Calu3 (cell line): ENCODE measurements at places on chromosomes 1 and 21. TPM values are rescaled to one million over a fixed set of nuclear protein-coding genes. Genes with fewer than 3 reads are reported as not detected.

Gene LCE1B
- total RNA-seq, result not detected in 2 replicates

Gene PGLYRP4
- 0.38 TPM in 1 of 2 replicates, not detected in the other for total RNA-seq

Gene PTGS2
- 64.2 and 78.2 TPM in 2 replicates for total RNA-seq

Gene PFKL
- total RNA-seq, result 78.9 and 92.8 TPM in 2 replicates

Gene TBX19
- 3.3 and 3.5 TPM in 2 replicates for total RNA-seq

Gene DRAM2
- total RNA-seq, result 23.2 and 25.4 TPM in 2 replicates

Gene SH2D5
- total RNA-seq, result 2.7 and 3.8 TPM in 2 replicates

Gene PIGR
- 250 and 367 TPM in 2 replicates for total RNA-seq

Gene FAM167B
- 1.5 and 1.8 TPM in 2 replicates for total RNA-seq

Gene PALMD
- total RNA-seq, result 6.8 and 19.2 TPM in 2 replicates

Gene MAP3K7CL
- 2.3 and 2.7 TPM in 2 replicates for total RNA-seq

Gene CSMD2
- not detected in 2 replicates for total RNA-seq

GRCh38 chr1:208172423-208173145, 71.6 kb downstream of the PLXNA2 start:
- no peak for DNase-seq

GRCh38 chr1:15650433-15650832, 33.2 kb downstream of the DDI2 start:
- DNase-seq, result no peak

DNA sequence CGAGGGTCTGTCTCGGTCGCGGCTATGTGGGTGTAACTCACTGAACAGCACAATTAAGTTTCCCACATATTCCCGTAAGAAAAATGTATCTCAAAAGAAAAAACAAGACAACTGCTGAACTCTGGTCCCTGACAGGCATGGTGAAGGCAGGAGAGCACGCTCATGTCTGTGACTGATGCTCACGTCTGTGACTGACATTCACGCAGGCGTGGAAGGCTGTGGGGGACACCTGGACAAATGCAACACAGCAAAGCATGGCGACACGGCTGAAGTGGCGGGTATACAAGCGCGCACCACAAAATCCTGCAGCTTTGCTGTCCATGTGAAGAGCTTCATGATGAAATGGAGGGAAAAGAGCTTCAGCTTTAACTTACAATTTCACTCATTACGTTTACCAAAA, 6.0 kb downstream of the PTTG1IP start:
- DNase-seq, result no peak

GRCh38 chr21:18960306-18960705, 556.7 kb upstream of the TMPRSS15 start:
- no peak for DNase-seq

- DNase-seq, result no peak
Observed at GRCh38 chr1:68521286-68521685, 24.4 kb upstream of the DEPDC1 start.

- DNase-seq, result no peak
Observed at GRCh38 chr1:104406728-104407127, 657.0 kb downstream of the AMY1C start.

DNA sequence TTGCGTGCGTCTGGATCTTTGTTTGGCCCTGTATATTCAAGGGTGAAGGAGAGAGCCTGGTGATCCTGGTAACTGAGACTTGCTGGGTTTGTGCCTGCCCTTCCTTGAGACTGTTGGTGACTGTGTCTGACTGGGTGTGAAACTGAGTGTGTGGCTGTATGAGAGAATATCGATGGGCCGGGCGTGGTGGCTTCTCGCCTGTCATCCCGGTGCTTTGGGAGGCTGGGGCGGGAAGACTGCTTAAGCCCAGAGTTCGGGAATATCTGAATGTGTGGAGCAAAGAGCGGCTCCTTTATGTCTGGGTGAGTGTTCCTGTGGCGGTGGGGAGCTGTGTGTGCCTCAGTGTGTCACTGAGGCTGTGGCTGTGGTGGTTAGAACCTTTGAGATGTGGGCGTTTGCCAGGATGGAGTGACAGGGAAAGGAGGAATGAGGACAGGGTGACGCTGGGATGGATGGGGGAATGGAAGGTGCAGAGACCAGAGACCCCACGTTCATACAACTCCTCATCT, 2.7 kb upstream of the MARCKSL1 start:
- DNase-seq, result peak; percentile 23

- DNase-seq, result no peak
Observed at GRCh38 chr1:192763243-192763642, 45.6 kb upstream of the RGS2 start.

GRCh38 chr1:41672173-41672572, 187.7 kb upstream of the EDN2 start:
- peak; percentile 78 for DNase-seq

DNA sequence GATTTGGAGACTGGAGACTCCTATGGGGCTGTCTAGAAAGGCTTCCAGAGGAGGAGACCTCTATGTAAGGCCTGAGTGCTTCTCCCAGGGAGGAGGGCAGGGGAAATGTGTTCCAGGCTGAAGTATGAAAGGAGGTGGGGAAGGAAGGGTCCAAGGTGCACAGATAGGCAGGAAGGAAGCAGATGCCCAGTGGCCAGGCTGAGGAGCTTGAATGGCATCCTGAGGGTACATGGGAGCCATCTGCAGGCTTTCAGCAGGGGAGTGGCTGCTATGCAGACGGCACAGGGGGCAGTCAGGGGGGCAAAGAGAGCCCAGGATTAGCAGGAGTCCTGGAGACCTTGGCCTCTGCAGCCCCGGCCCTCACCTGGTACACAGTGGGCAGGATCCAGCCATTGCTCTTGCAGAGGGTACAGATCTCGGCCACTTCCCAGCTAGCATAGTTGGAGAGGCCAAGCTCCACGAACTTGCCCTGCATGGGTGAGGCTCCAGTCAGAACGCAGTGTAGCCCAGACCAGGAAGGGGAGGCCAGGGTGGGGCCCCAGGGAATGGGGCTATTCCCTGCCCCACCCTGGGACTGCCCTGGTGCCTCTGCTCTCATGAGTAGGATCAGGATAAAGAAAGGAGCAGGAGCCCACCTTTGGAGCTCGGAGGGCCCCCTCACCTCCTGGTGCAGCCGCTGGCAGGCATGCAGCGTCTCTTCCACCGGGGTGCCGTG, 4.0 kb downstream of the AKR7A2 start:
- no peak for DNase-seq

GRCh38 chr1:114453361-114453784, 57.6 kb downstream of the TRIM33 start:
- no peak for DNase-seq

GRCh38 chr1:227901906-227902640, 45.7 kb downstream of the WNT9A start:
- no peak for DNase-seq

GRCh38 chr1:187237542-187237941, 408.8 kb downstream of the PLA2G4A start:
- DNase-seq, result no peak

- DNase-seq, result no peak
Observed at GRCh38 chr1:201050515-201051277, 27.2 kb upstream of the KIF21B start.

- no peak for DNase-seq
Observed at GRCh38 chr1:89873288-89873687, 52.5 kb downstream of the LRRC8D start.

DNA sequence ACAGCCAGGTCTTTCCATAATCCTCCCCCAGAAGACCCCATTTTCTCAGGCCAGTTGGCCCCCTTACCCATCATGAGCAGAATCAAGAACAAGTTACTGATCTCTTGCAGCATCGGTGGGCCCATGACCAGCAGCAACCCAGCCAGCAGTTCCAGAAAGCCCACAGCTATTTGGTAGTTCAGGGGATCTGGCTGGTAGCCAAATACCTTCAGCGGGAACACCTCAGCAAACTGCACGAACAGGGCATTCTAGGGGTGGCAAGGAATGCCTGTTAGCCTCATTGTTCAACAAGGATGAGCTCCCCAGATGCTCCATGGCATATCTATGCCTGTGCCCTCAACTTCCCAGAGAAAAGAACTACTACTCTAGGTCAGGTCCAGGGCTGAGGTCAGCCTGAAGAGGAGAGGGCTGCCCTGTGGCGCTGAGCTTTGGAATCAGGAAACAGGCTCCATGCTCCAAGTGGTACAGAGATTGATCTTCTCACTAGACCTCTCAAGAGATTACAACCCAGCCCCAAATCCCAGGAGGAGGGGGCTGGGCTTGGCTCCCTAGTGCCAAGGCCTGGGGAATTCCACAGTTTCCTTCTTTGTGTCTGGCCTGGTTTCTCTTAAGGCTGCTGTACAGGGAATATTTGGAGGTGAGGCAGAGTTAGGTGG, 1.3 kb downstream of the TMEM35B start:
- DNase-seq, result peak; percentile 29

DNA sequence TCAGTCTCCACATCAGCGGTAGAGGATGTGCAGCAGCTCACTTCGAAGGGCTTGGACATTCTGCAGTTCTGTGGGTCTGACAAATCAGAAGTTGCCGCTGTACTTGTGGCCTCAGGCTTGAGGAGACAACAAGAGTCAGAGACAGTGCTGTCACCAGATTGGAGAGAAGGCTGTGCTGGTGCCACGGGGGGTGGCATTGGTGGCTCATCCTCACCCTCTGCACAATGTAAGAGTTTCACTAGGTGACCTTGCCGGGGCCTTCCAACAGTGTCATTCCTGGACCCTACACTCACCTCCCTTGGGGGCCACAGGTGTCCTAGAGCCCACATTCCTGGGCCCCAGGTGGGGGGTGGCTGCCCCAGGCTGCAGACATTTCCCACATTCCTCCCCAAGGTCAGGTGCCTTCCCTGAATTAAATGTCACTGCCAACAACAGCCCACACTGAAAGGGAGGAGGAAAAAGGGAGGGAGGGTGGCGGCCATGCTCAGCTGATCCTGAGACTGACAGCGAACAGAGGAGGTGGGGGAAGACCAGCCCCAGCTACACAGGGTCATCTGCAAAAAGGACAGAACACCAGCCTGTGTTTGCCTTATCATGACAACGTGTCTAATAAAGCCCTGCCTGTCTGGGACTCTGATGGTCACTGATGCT, 46.4 kb downstream of the TMCC2 start:
- DNase-seq, result no peak

DNA sequence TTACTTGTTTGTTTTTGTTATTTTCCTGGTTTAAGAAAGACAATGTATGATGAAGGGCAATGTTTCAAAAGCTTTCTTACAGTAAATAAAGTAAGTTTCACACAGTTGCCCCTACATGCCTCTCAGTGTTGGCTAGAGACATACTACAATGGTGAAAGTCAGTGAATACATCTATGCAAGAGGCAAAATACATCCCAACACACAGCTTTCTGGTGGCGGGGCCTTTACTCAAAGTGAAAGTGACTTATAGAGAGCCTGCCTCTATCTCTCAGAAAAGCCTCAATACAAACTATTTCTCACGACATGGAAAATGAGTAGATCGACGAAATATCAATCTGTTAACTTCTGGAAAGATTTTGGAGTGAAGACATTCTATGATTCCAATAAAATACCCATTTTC, 122.3 kb downstream of the SLC30A10 start:
- DNase-seq, result no peak

DNA sequence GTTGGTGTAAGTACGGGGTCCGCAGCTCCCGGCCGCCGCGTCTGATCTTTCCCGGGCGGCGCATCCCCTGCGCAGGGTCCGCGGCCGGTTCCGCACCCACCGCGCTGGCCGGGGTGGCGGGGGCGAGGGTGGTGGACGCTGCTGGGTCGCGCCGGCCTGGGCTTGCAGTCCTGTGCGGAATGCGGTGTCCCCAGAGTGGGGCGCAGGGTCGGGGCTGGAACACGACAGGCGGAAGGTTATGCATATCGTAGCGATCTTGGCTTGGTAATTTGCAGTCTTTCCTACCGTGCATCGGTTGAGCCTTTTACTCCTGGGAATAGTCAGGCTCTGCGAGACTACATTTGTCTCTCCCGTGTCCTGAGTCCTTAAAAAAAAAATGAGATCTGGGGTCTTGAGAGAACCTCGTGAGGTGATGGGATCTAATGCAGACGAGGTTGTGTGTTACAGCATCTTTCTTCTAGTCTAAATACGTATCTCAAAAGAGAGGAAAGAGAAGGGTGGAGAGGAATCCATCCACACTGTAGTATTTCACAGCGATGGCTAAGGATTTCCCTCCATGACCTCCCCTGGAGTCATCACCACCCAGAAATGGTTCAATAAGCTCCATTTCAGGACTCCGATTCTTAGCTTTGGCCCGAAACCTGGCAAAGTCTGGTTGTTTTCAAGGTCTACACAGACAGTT, 572 bp downstream of the ATP1B1 start:
- DNase-seq, result no peak

DNA sequence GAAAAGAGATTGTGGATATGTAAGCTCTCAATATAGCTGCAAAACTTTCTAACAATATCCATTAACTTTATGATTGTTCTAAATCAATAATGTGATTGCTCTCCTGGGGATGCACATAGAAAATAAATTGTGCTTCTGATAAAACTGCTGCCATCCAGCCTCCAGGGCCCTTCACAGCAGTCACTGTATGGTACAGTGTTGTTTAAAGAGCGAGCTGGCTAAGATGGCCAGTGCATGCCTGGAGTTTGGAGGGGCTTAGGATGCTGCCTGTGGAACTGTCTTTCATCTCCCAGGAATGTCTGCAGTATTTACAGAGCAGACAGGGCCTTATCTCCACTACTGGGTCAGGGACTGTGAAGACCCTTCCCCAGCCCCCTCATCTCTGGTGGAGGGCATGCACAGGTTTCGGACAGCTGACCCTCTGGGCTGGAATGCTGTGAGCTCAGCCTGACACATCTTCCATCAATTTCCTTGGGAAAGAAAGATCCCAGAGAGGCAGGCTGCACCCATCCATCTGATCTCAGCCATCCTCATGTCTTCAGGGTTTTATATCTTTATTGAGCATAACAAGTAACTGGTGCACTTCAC, 137.0 kb downstream of the PLPP3 start:
- no peak for DNase-seq

GRCh38 chr21:21929789-21930188, 931.6 kb downstream of the NCAM2 start:
- no peak for DNase-seq

DNA sequence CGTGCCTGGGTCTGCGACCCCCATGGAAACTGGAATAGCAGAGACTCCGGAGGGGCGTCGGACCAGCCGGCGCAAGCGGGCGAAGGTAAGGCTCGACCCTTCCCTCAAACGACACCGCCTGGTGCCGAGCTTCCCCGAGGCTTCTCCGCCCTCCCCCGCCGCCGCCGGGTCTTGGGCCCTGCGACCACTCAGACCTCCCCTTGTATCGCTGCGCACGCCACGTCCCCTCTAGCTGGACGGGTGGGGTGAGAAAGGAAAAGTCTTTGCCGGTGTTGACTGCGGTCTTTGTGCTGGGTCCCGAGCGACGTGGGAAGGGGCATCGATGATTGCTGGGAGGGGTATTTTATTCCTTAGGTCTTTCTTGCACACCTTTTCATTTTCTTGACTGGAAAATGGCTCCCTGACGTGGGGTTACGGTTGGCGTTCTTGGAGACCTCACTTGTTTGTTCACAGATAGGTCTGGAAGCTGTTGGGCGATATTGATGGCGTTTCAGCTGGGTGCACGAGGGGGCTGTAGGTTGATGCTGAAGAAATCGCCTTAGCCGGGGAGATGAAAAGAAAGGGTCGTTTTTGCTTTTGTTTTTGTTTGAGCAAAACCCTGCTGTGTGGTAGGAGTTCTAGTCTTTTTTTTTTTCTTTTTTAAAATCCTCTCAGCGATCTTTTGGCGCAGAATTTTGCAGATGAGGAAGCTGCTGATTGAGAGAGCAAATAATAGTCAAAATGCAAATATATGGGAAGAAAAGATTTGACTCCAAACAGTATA, 776 bp downstream of the KDM1A start:
- DNase-seq, result peak; percentile 24
